ENCODE measurements at places on chromosomes 6 and 20.

GRCh38 chr6:110095101-110095500 lies 84.4 kb downstream of the WASF1 start:
- DNase-seq, result peak; percentile 80

GRCh38 chr20:973785-974194 lies 28.3 kb downstream of the RSPO4 start:
- peak; percentile 42 for DNase-seq

- peak; percentile 71 for DNase-seq
Observed at GRCh38 chr6:36979347-36979742, 6.7 kb downstream of the MTCH1 start.

- peak; percentile 83 for DNase-seq
Observed at GRCh38 chr6:161370880-161371279, 97.0 kb upstream of the AGPAT4 start.

DNA sequence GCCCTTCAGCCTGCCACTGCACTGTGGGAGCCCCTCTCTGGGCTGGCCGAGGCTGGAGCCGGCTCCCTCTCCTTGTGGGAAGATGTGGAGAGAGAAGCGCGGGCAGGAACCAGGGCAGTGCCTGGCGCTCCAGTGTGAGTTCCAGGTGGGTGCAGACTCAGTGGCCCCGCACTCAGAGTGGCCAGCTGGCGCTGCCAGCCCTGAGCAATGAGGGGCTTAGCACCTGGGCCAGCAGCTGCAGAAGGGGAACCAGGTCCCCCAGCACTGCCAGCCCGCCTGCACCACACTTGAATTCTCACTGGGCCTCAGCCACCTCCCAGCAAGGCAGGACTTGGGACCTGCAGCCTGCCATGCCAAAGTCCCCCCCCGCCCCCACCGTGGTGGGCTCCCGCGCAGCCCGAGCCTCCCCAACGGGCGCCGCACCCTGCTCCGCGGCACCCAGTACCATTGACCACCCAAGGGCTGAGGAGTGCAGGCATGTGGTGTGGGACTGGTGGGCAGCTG lies 205.9 kb downstream of the CLVS2 start:
- no peak for DNase-seq

- no peak for DNase-seq
Observed at GRCh38 chr20:62303340-62304226, 786 bp downstream of the ADRM1 start.

GRCh38 chr20:45154183-45154582 lies 20.5 kb upstream of the PI3 start:
- peak; percentile 11 for DNase-seq

DNA sequence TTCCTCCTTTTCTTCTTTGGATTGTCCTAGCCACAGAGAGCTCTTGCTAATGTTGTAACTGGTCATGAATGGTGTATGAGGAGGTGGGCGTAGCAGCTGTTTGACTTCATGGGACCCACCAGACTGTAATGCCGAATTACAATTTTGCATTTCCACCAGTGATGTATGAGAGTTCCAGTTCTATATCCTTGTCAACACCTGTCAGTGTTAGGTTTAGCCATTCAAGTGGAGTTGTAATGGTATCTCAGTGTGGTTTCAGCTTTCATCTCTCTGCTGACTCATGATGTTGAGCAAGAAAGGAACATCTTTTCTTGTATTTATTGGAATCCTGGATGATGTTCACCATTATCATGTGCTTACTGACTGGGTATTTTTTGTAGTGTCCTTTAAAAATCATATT lies 5.1 kb downstream of the IGF2R start:
- DNase-seq, result peak; percentile 67

GRCh38 chr20:6767126-6767535 lies 355 bp upstream of the BMP2 start:
- DNase-seq, result no peak

DNA sequence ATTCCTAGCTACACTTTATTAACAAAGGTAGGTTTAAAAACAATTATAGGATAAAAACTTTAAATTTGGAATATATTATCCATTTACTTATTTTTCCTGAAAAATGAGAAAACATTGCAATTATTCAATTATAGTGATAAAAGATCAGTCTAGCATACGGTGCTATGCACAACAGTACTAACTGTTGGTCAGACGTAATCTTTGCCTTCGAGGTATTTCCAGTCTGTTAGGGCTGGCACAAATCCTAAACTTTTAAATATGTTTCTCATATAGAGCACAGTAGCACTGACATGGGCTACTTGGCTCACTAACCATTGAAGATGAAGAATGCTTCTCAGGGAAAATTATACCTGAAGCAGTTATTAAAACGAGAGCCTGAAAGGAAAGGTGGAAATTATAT lies 214.8 kb downstream of the PRKN start:
- DNase-seq, result no peak

GRCh38 chr20:41635158-41635557 lies 17.0 kb upstream of the CHD6 start:
- no peak for DNase-seq

GRCh38 chr20:38158701-38159351 lies 6.2 kb downstream of the TGM2 start:
- peak; percentile 60 for DNase-seq

DNA sequence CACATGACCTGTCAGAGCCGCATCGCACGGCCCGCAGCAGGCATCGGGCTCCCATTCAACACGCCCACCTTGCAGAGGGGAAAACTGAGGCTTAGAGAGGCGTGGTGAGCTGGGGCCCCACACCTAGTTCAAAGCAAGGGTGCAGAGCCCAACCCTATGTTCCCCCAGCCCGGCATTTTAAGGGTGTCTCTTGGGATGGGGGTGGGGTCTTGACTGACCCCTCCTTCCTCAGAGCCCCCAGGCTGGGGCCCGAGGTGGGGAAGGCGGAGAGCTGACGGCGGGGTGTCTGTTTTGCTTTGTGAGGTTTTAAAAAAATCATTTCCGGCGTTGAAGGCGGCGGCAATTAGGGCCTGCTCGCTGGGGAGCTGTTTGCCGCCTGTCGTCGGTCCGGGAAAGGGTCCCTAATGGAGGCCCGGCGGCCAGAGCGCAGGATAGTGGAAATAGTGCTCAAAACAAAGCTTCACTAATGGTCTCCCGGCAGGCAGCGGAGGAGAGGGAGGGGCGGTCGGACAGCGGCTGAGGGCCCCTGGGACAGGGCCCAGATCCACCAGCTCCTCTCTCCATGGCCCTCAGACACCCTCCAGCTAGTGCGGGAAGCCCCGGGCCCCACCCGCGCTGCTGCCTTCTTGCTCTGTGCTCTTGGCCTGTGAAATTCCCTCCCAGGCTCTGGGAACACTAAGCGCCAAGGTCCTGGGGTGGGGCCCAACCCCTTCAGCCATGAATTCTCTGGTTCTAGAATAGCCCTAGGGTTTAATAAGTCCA lies 11.9 kb downstream of the VSTM2L start:
- DNase-seq, result no peak

DNA sequence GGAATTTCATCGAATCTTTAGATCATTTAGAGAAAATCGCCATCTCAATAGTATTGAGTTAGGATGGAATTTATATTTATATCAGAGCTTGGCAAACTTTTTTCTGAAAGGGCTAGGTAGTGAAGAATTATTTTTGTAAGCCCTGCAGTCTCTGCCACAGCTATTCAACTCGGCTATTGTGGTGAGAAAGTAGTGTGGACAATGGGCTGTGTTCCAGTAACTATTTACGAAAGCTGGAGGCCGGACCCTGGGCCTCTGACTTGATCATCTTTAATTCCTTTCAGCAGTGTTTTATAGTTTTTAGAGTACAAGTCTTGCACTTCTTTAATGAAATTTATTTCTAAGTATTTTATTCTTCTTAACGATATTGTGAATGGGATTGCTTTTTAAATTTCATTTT lies 201.5 kb downstream of the FARS2 start:
- no peak for DNase-seq

DNA sequence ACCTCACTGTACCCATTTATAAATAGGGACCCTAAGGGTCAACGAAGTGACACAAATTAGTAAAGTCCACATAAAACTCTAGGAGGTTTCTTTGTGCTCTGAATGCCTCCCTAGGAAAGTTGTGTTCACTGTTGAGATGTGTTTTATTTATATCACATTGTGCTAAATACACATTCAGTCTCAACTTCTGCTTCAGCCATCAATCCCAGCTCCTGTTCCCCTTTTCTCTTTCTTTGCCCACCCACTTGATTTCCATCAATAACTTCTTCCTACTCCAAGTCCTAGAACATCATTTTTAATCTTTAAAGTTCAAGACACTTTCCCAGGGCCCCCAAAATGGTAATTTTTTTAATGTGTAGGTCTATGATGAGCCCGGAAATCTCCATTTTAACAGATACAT lies 208.3 kb upstream of the RAB32 start:
- DNase-seq, result no peak

- no peak for DNase-seq
Observed at GRCh38 chr6:35089216-35089934, 51.8 kb downstream of the TCP11 start.

GRCh38 chr6:33720998-33721397 lies 9.5 kb upstream of the UQCC2 start:
- no peak for DNase-seq

DNA sequence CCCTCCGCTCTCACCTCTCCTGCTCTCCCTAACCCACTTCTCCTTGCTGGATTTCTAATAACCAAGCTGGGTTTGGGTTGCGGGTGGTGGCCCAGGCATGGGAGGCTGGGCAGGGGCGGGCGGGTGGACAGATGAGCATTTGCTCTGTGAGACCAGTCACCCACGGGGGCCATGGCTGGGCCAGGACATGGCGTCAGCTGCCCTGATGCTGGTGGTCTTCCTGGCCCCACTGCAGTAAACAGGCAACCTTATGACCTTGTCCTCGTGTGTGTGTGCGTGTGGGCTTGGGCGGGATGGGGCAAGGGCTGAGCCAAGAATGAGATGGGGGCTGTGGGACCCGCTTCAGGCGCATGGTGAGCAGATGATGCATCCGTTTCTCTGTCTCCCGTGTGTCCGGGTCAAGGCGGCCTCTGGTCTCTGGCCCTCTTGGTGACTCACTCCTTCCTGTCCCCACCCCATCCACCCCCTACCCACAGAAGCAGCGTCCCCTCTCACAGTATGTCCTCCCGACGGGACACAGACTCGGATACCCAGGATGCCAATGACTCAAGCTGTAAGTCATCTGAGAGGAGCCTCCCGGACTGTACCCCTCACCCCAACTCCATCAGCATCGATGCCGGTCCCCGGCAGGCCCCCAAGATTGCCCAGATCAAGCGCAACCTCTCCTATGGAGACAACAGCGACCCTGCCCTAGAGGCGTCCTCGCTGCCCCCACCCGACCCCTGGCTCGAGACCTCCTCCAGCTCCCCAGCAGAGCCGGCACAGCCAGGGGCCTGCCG lies 41.4 kb upstream of the MYL9 start:
- DNase-seq, result no peak

DNA sequence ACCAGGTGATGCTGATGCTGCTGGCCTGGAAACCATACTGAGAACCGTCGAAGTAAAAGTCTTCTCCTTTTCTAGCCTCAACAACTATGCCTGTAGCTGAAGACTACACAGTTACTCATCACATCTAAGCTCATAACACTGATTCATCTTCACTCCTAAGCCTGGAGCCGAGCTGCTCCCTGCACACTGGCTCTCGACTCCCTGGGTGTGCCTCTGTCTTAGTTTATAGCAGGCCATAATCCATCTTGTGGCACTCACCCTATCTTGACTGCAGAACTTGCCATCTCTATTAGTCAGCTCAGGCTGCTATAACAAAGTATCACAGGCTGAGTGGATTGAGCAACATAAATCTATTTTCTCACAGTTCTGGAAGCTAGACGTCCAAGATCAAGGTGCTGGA lies 191.0 kb downstream of the UNC5CL start:
- no peak for DNase-seq

DNA sequence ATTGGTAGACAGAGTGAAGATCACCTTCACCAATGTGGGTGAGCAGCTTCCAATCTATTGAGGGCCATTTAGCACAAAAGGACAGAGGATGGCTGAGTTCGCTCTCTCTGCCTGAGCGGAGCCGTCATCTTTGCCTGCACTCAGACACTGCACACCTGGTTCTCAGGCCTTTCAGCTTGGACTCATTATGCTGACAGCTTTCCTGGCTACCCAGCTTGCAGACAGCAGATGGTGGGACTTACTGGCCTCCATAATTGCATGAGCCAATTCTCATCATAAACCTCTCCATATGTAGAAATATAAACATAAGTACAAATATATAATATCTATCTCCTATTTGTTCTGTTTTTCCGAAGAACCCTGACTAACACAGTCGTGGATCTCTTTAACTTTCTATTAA lies 13.7 kb downstream of the TBXT start:
- DNase-seq, result no peak

DNA sequence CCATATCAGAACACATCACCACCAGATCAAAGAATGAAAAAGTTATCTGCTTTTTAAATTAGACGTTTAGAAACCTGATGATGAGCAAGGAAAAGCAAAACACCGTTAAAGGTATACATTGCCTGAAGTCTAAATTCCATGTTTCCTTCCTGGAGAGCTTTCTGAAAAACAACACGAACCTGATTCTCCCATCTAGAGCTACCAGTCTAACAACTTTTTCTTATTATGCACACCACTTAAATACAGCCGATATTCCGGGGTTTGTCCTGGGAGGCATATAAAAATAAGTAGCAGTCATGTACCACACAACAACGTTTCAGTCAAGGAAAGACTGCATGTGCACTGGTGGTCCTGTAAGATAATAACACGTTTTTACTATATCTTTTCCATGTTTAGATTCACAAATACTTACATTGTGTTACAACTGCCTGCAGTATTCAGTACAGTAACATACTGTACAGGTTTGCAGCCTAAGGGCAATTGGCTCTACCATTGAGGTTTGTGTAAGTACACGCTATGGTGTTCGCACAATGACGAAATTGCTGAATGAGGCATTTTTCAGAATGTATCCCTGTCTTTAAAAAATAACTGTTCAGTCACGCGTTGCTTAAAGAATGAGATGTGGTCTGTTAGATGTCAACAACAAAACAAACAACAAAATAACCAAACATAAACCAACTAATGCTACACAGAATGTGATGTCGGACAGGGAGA lies 19.1 kb upstream of the LYRM2 start:
- no peak for DNase-seq

DNA sequence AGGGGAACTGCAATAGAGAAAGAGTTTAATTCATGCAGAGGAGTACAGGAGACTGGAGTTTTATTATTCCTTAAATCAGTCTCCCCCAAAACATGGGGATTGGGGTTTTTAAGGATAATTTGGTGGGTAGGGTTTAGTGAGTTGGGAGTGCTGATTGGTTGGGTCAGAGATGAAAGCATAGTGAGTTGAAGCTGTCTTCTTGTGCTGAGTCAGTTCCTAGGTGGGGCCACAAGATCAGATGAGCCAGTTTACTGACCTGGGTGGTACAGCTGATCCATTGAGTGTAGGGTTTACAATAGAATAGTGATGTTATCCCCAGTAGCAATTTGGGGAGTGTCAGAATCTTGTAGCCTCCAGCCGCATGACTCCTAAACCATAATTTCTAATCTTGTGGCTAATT lies 29.1 kb downstream of the GPX6 start:
- DNase-seq, result no peak

Data from fibroblast of pulmonary artery (primary cell).